ENCODE measurements at places on chromosomes 12 and 14. TPM values are rescaled to one million over a fixed set of nuclear protein-coding genes. Genes with fewer than 3 reads are reported as not detected.

Gene GPR135
- 3.0 TPM for total RNA-seq

Gene SERPINA5
- total RNA-seq: not detected

Gene DAO
- not detected for total RNA-seq

Gene ITGB7
- total RNA-seq: 1.0 TPM

Gene CLEC6A
- not detected for total RNA-seq

Gene TAS2R46
- not detected for total RNA-seq

Gene MMP19
- total RNA-seq: 15.2 TPM

Gene LRP1
- total RNA-seq: 204 TPM

Gene RNASE4
- total RNA-seq: 6.2 TPM
